NCI-H1930 (cell line): ENCODE measurements at places on chromosomes 6 and 20.

DNA sequence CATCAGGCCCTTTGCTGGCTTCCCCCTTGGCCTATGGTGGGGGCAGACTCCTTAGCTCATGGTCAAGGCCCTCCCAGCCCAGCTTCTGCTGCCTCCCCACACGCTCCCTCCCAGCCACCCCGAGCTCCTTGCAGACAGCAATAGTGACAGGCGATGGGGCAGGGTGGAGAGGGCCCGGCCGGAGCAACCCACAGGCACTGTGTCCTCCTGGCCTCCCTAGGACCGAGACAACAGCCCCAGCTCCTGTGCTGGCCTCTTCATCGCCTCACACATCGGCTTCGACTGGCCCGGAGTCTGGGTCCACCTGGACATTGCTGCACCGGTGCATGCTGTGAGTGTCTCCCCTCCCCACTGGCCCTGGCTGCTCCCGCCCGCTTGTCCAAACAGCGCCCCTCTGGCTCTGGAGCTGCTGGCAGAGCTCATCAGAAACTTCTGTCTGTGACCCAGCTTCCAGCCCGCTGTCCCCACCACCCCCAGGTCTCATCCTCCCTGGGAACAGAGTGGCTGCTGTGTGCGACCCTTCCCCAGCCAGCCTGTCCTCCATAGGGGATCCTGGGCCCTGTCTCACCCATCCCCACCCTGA, 21.8 kb downstream of the NPEPL1 start:
- DNase-seq: no peak

GRCh38 chr6:159148641-159149040, 20.6 kb upstream of the FNDC1 start:
- DNase-seq: no peak

GRCh38 chr20:18645851-18646250, 58.0 kb downstream of the DTD1 start:
- DNase-seq: no peak

- DNase-seq: no peak
These were observed 859.7 kb downstream of the EPHA7 start for GRCh38 chr6:92559611-92560010.

- peak; percentile 44 for DNase-seq
These were observed 5.5 kb upstream of the HLA-E start for GRCh38 chr6:30483677-30484279.

GRCh38 chr6:44000164-44000842, 126.9 kb downstream of the MRPL14 start:
- DNase-seq: no peak

GRCh38 chr6:54525731-54526130, 217.5 kb downstream of the TINAG start:
- DNase-seq: no peak

GRCh38 chr6:17877196-17877894, 110.1 kb downstream of the KIF13A start:
- DNase-seq: no peak

- no peak for DNase-seq
These were observed 123.3 kb upstream of the DUSP22 start for GRCh38 chr6:168865-169455.

- no peak for DNase-seq
These were observed 53.5 kb upstream of the CEP85L start for GRCh38 chr6:118704915-118705314.

DNA sequence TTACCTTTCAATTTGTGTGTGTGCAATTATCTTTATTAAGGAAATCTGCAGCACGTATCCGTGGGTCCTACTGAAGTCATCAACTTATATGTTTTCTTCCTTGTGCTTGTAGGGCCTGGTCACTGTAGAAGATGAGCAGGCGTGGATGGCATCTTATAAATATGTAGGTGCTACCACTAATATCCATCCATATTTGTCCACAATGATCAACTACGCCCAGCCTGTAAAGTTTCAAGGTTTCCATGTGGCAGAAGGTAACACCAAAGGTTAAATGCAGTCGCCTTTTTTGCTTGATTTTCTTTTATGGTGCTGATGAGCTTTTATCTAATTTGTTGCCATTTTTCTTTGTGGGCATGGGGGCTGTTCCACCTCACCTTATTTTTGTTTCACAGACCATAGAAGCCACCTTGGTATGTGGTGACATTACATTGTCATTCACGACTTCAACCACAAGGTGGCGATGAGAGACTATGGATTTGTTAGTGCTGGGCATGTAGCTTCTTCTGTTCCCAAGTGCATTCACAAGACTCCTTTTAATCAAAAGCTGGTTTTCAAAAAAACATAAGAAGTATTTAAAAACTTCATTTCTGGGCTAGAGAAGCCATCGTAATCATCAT, 106.5 kb upstream of the LAMP5 start:
- no peak for DNase-seq

GRCh38 chr6:10412461-10413261, 2.2 kb downstream of the TFAP2A start:
- no peak for DNase-seq

DNA sequence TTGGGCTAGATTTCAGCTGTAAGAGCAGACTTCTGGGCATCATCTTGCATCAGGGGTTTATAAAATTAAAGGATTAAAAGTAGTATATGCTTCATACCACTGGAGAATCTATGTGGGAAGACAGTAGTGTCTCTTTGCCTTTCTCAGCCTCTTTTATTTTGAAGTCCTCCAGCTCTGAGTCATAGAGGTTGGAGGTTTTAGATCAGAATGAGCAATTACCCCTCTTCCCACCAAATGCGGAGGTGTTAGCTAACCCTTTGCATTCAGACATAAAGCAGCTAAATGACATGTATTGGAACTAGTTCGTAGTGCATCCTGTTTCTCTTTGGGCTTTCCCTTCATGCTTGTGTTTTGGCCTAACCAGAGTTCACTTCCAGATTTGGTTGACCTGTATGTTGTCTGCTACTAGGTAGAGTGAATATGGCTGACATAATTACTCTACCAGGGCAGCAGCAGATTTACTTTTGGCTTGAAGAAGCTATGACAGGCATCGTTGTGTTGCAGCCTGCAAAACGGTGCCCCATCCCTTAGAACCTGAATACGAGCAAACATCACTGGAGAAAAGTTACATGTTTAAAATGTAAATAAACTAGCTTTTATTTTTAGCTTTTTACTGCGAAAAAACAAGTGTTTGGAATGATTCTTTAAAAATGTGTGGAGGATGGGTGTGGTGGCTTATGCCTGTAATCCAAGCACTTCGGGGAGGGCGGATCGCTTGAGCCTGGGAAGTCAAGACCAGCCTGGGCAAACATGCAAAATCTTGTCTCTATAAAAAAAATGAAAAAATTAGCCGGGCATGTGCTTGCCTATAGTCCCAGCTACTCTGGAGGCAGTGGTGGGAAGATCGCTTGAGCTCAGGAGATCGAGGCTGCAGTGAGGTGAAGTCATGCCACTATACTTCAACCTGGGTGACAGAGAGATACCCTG, 82.2 kb downstream of the MYO6 start:
- no peak for DNase-seq

- no peak for DNase-seq
These were observed 15.2 kb upstream of the KCNK15 start for GRCh38 chr20:44730441-44730840.

DNA sequence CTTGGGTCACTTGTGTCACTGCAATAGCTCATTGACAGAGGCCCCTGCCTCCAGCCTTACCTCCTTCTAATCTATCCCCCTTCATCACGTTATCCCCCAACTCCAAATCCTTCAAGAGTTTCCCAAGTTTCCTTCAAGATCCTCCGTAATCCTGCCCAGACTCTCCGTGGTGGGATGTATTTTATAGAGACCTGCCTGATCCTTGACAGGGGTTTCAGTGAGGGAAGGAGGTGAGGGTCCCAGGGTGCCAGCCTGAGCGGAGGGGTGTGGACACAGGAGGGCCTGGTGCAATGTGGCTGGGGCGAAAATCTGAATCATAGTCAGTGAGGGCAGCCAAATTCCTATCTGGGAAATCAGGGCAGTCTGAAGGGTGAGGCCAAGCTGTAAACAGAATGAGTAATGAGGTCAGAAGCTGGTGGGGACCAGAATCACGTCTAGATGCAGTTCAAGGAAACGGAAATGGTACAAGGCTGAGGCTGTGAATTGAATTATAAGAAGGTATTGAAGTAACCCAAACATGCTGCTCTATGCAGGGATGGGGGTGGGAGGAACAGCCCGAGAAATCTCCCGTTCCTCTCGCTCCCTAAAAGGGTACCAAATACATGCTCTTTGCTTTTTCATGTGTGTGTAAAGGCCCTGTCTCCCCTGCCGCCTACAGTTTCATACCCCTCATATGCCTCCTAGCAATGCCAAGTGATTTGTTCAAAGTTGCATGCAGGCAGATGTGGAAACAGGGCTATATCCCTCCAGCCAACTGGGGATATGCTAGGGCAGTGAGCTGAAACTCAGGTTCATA, 35.4 kb upstream of the PIM1 start:
- no peak for DNase-seq

DNA sequence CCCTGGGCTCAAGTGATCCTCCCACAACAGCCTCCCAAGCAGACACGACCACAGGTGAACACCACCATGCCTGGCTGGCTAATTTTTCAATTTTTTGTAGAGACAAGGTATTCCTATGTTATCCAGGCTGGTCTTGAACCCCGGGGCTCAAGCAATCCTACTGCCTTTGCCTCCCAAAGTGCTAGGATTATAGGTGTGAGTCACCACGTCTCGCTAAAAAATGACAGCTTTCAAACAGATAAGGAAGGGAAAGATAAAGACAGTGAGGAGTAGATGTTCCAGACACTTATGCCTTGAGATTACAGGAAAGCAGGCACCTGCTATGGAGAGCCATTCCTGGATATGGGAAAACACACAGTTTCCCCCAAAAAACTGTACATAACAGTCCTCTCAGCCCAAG, 40.9 kb upstream of the SLA2 start:
- DNase-seq: no peak

DNA sequence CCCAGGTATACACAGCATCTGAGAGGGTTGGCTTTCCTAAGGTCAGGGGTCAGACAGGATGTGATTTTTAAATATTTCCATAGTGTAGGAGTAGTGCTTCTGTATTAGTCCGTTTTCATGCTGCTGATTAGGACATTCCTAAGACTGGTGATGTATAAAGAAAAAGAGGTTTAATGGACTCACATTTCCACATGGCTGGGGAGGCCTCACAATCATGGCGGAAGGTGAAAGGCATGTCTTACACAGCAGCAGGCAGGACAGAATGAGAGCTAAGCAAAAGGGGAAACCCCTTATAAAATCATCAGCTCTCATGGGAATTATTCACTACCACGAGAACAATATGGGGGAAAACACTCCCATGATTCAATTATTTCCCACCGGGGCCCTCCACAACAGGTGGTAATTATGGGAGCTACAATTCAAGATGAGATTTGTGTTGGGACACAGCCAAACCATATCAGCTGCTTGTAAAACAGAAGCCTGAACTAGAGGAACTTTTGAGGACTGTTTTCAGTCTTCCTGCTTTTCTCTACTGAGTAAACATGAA, 91.0 kb upstream of the MEI4 start:
- DNase-seq: peak; percentile 51

DNA sequence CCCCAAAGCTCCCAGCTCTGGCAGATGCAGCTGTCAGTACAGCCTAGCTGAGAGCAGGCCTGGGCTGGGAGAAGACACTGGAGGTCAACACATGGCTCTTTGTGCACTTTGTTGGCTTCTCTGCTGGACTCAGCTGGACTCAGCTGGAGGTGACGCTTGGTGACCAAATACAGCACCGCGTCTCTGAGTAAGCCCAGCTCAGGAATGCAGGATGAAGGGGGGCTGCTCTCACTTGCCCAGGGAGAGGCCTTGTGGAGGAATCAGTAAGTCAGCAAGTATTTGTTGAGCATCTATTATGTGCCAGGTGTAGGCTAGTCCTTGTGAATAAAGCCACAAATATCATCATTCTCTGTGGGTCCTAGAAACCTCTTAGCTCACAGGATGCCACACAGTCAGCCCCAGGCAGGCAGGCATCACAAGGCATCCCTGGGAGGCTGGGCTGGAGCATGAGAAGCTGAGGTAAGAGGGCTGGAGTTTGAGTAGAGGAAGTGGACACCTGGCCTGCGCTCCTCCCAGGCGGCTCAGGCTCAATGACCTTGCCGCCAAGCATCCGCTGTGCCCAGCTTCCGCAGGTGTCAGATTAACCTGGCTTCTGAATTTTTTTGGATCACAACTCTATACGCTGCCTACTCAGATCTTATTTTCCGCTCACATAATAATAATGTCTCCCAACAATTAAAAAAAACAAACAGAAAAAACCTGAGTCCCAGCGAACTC, 95.4 kb downstream of the TMEM170B start:
- no peak for DNase-seq

DNA sequence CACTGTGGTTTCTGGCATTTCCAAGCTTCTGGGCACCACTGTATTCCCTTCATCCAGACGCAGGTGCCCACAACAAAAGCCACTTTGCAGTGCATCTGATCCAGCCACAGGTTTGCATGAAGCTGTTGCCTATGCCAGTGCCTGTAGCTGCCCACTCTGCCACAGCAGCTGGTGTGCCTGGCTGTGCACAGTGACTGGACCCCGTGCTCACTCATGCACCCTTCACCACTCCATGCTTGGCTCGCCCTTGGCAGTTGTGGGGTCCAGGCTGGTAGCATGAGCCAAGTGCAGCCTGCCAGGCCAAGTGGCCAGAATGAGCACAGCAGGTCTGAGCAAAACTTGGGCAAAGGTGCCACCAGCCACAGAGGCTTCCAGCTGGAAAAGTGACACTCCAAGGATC, 42.7 kb downstream of the SEL1L2 start:
- no peak for DNase-seq

GRCh38 chr6:227812-228338, 64.4 kb upstream of the DUSP22 start:
- no peak for DNase-seq

- no peak for DNase-seq
These were observed at the start of gene COL19A1 for GRCh38 chr6:69866351-69866769. Gene COL19A1, plus strand, starts transcription at chr6:69866556. Its CDS starts 13,012 bp downstream, at chr6:69879568.

- DNase-seq: no peak
These were observed 90.9 kb upstream of the GRIK2 start for GRCh38 chr6:101302593-101302992.

- DNase-seq: no peak
These were observed 1.3 kb downstream of the CDYL start for GRCh38 chr6:4777394-4777935.

DNA sequence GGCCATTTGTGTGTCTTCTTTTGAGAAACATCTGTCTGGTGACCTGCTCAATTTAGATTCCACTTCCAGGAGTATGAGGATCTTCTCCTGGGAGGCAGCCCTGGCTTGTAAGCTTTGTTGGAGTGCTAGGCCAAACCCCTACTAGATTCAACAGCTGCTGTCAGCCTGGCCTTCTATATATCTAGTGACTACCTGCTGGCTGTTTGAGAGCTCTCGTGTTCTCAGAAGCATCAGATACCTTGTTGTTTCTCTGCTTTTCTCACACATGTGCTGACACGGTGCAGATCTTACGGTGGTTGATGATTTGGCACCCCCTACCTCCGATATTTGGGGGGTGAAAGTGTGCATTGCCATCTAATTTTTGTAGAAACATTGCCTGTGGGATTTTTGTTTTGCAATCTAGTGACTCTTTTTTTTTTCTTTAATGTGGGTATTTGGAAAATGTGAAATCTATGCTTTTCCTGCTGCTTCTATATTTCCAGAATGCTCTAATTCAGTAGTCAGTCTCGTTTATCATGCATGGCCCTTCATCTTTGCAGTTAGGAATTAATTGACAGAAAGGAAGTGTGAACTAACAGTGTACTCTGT, 4.7 kb downstream of the CCN2 start:
- DNase-seq: no peak

GRCh38 chr6:100347901-100348550, 116.7 kb downstream of the SIM1 start:
- no peak for DNase-seq

GRCh38 chr6:52573295-52573694, 3.6 kb downstream of the TRAM2 start:
- DNase-seq: no peak
